ENCODE measurements at places on chromosomes 4 and X.

DNA sequence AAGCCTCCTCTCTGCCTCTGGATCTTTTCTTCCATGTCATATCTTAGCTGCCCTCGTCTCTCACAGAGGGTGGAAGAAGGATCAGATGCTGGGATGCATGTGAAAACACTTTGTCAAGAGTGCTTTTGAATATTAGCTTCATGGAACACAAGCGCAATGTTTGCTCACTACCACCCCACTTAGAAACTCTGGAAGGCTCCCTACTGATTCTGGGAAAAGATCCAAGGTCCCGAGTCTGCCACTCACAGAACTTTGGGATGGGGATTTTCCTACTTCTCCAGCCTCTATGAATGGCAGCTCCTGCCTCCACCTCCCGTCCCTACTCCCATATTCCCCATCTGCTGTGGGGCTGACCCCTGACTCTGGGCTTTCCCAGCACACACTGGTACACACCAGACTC lies 40.2 kb upstream of the CRMP1 start:
- DNase-seq: no peak

- no peak for DNase-seq
These were observed 45.8 kb upstream of the FBXW7 start for GRCh38 chr4:152581536-152582160.

DNA sequence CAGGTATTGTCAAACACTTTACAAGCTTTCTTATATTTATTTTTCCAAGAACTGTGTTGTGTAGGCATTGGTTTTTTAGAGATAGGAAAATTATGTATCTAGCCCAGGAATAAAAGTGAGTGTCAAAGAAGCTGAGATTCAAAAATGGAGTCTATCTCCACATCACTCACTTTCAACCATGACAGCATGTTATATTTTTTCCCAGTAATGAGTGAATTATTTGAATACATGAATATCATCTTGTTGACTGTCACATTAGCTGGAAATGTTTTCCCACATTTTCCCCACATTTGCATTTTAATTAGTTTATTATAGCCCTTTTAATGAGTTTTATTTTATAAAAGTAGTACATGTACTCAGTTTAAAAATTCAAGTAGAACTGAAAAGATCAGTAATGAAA lies 693.7 kb downstream of the PCDH18 start:
- DNase-seq: no peak

DNA sequence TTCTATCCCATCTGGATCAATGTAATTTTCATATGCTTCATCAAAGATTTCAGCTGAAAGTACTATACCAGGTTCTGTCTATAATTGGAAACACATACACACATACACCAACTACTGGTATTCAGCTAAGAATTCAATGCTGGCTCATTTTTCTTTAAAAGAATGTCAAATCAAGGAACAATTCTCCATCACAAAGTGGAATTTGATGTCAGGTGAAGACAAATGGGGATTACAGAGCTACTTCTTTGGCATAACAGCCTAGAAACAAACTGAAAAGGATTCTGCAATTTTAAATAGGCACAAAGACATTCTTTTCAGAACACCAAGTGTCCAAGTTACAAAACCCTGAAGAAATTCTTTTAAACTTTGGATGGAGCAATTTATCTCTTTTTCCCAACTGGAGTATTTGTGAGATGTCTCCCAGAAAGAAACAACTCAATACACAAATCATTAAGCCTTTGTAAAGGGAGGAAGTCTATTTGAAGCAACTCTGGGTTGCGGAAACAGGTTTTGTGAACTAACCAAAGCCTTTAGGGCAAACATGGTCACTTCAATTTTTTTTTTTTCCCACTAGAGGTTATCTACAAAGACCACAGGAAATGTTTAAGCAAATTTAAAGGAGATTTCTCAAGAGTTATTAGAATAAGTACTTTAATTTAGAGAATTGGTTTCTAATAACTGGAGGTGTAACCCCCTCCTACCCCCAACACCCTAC lies 1.9 kb upstream of the FAM9C start:
- DNase-seq: no peak

DNA sequence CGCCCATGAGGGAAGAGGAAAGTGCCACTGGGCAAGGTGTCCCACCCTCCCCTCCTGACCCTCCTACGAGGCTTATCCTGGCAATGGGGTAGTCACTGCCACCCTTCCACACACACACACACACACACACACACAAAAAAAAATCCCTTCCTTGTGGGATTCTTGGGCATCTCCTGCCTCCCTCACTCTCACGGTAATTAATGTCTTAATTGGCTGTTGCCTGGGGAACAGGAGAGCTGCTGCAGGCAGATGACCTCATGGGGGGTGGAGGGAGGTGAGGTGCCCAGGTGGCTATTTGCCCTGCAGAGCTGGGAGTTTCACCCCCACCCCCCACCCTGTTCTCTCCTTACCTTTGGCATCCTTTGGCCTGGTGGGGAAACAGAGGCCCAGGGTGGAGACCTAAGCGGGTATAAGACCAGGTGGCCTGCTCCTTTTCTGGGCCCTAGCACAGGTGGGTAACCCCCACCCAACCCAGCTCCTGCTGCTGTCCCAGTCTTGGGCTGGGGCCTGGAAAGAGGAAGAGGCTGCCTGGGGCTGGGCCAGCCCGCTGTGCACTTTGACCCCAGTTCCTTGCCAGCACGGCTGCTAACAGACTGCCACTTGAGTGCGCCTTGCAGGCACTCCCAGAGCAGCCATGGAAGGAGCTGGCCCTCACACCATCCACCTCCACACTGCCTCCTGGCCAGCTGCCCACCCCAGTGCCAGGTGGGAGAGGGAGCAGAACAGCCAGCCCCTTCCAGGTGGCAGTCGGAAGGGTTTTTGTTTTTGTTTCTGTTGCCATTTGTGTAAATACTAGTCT lies 12.6 kb downstream of the EFNB1 start:
- DNase-seq: no peak

GRCh38 chr4:119059221-119059620 lies 76.4 kb upstream of the MYOZ2 start:
- no peak for DNase-seq

GRCh38 chrX:43970528-43970927 lies 2.7 kb downstream of the NDP start:
- no peak for DNase-seq

DNA sequence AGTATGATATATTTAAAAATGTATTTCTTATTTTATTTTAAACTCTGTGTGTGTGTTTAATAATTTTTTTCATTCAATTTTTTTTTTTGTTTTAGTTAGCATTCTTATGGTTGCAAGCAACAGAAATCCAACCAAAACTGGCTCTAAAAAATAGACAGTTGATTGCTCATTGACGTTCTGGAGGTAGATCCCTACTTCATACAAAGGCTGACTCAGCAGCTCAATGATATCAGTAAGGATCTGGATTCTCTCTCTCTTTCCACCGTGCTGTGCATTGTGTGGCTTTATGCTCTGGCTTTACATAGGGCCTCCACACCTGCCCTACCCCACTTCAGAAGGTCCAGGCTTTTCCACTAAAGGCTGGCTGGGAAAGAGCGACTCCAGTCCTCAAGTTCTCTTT lies 117.8 kb downstream of the UCHL1 start:
- DNase-seq: no peak

DNA sequence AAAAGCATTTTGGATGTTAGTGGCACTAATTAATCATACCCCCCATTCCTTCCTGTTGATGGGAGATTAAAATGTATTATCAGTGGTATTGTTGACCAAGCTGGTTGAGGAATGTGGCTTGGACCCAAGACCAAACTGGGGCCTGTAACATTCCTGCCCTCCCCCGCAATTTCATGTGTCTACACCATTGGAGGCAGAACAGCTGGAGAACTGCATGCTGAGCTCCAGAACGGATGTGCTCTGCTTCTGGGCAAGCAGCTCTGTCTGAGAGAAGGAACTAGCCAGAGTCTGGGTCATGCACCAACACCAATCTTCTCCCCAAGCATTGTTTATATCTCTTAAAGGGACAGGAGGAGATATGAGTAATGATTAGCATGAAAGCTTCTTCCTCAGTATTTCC lies 185.5 kb downstream of the CEP135 start:
- DNase-seq: no peak

- DNase-seq: no peak
These were observed 12.5 kb upstream of the CLNK start for GRCh38 chr4:10697086-10697485.

All from CD8-positive, alpha-beta memory T cell (primary cell).